ENCODE measurements at places on chromosomes 2 and 18.
A peak's percentile ranks its signal among the peaks of the same experiment; 100 is the strongest.

DNA sequence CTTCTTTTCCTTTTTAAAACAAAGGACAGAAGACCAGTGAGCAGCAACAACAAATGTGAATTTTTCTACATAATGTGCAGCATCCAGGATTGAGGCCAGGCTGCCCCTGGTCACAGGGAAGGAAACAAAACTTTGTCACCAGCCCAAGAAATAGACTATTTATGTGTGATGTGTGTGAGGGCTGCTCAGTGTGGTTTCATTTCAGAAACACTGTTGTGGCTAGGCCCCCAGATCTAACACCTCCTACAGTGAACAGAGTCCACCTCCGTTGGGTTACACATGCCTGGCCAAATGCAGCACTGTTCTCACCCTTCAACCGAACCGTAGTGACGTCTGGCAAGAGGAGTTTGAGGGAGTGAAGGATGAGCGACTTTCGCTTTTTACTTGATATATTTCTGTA is 146.3 kb upstream of the RIOK3 start:
- DNase-seq, result no peak

DNA sequence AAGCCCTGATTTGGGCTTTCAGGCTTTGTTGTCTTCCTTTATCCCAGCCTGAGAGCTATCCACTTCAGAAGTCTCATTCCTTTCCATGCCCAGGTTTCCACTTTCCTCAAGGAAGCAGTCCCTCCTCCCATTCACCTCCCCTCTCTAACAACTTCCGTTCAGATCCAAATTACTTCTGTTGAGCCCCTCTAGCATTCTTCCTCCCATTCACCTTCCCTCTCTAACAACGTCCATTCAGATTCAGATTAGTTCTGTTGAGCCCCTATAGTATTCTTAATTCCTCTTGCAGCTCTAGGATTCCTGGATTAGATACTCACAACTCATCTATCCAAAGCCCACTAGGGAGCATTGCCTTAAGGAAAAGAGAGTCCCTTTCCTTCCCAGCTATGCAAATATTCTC is 216.8 kb downstream of the RAD51AP2 start:
- DNase-seq, result no peak

DNA sequence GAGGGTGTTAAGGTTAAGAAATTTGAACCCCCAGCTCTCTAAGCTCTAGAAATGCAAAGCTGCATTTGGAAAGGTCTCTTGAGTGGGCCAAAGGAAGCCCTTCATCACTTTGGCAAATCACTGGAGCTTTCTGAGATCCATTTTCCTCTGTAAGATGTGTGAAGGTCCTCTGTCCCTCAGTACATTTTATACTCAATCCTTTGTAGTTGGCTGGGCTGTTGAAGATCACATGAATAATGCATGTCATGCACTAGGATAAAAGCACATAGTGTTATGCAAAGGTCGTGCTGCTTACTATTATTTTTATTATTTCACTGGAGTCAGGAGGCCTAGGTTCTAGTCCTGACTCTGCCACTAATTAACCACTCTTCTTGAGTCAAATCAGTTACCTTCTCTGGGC is 124.9 kb downstream of the FSHR start:
- no peak for DNase-seq

DNA sequence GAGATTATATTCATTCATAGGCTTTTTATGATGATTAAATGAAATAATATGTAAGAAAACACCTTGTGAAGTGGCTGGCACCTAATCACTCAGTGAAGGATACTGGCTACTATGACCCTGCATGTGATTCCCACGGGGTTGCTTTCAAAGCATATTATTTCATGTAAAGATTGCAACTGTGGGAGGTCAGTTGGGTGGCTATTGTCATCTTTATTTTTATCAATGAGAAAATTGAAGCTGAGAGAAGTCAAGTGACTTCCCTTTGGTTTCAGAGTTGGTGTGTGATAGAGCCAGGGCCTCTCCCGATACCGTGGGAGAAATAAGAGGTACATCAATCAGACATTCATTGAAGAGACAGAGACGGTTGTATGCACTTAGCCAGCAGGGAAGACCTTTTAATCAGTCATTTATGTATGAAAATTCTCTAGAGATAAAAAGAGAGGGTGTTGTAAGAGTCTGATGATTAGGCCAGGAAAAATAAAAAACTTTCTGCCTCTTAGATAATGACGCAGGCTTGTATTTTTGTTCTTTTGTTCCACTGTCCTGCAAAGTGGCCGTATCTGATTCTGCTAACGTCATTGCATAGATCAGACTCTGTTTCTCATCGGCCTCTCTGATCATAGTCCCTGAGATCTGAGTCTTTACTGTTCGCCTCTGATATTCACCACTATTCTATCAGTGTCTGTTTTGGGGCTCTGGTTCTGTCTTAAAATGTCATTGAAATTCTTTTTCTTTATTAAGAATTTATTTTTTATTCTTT is 50.5 kb downstream of the QPCT start:
- DNase-seq, result no peak

DNA sequence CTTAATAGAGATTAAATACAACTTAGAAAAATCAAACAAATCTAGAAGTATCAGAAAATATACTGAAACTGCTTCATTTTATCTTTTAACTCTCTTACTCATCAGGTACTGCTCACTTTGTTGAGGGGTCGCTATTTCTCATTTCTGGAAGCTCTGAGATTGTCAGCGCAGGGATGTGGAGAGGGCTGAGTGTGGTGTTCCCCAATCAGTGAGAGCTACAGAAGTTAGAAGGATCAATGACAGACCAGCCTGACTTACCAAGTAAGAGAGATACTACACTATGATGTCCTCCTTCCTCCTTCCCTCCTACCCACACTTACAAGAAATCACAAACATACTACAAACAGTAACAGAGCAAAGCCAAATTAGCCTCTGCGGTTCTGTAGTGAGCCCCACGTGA is 8.1 kb downstream of the GCFC2 start:
- DNase-seq, result no peak

DNA sequence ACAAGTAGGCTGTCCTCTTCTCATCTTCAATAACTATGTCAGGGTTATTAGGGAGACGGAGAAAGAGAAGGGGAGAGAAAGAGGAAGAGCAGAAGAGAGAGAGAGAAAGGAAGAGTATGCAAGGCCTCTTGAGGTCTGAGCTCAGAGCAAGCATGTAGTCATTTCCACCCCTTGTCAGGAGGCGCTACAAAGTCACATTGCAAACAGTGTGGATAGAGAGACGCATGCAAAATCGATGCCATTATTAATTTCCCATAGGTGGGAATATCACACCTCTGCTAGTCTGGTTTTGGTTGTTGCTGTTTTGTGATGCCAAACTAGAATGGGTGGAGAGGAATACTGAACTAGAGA is 24.2 kb upstream of the SERPINE2 start:
- no peak for DNase-seq

- no peak for DNase-seq
Measured at GRCh38 chr2:132725148-132725547, 55.1 kb upstream of the LYPD1 start.

DNA sequence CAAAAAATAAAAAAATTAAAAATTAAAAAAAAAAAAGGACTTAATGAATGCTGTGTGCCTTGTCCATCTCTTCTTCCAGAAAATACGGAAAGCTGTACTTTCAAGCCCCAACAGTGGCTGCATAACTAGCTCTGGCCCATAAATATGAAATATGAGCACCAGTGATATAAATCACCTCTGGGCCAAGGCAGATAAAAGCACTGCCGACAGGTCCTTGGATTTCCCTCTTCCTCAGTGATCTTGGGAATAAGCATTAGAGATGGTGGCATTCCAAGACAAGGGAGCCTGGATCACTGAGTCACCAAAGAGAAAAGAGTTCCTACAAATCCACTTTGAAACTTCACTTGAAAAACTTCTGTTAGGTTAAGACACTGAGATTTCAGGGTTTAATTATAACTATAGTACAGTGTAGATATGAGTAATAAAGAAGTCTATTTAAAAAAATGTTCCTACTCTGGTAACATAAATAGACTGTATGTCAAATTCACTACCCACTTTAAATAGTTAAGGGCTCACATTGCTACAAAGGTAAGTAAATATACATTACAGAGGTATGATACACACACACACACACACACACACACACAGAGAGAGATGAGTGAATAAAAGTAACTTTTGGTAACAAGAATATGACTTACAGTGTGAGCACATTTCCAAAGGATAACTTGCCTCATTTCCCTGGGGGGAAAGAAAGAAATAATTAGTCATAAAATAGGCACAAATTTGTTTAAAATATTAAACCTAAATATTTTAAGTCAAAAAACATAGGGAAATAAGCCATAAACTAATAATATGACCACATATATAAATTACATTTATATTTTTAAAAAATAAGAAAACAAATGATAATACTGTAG is 35.6 kb downstream of the PPP3R1 start:
- no peak for DNase-seq

DNA sequence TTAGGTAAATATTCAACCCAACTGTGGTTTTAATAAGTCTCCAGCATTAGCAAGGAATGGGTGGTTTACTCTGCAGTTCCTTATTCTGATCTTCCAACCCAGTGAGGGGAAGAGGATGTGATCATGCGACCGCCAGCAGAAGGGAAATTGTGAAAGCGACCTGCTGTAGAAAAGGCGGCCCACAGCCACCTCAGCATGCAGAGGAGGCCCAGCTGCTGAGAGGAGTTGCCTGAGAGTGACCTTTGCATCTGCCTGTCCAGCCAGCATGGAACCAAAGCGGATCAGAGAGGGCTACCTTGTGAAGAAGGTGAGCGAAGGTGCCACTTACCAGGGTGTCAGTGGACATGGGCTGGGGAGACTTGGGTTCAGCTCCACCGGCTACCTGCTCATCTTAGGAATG is at the start of gene PLEK:
Gene PLEK, plus strand, starts transcription at position 196 of the 400 bp plus-strand sequence. Its CDS starts 70 bp downstream, at position 266.
- DNase-seq, result no peak

DNA sequence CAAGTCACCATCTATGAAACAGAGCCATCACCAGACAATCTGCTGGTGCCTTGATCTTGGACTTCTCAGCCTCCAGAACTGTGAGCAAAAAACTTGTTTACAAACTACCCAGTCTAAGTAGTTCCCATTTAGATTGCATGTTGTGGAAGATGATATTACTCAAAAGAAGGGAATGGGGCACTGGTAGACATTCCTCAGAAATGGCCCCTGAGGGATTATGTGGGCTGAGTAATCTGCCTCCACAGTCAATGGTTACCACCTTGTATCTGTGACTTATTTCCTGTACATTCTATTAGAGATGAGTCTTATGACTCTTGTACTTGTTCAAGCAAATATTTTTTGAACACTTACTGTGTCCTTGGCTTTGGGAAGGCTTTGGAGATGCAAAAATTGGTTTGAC is 160.4 kb downstream of the NUP35 start:
- DNase-seq, result no peak

DNA sequence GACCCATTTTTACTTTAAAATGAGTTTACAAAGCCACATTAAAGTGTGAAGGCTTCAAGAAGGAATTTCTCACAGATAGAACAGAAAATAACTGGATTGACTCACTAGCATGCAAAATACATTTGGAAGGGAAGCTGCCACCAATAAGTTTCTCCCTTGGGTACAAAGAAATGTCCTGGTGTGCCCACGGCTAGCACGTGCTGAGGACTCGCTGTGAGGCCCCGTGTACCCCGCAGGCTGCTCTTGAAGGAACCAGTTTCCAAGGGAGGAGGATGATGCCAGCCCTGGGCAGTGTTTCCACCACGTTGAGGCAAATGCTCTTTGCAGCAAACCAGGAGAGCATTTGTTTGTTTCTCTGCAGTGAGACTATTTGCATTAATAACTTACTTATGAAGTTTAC is 207.3 kb downstream of the SH3RF3 start:
- DNase-seq, result no peak

DNA sequence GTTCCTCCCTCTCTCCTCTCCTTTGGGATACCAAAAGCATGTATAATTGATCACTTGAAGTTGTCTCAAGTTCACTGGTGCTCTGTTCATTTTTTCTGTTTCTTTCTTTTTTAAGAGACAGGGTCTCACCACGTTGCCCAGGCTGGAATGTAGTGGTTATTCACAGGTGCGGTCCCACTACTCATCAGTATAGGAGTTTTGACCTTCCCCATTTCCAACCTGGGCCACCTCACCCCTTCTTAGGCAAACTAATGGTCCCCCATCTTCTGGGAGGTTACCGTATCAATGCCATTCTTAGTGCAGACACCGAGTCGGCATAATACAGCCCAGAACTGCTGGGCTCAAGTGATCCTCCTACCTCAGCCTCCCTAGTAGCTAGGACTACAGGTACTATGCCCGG is 31.3 kb upstream of the TMEM247 start:
- DNase-seq, result no peak

GRCh38 chr2:231379266-231380215 is 16.0 kb upstream of the B3GNT7 start:
- DNase-seq, result no peak

DNA sequence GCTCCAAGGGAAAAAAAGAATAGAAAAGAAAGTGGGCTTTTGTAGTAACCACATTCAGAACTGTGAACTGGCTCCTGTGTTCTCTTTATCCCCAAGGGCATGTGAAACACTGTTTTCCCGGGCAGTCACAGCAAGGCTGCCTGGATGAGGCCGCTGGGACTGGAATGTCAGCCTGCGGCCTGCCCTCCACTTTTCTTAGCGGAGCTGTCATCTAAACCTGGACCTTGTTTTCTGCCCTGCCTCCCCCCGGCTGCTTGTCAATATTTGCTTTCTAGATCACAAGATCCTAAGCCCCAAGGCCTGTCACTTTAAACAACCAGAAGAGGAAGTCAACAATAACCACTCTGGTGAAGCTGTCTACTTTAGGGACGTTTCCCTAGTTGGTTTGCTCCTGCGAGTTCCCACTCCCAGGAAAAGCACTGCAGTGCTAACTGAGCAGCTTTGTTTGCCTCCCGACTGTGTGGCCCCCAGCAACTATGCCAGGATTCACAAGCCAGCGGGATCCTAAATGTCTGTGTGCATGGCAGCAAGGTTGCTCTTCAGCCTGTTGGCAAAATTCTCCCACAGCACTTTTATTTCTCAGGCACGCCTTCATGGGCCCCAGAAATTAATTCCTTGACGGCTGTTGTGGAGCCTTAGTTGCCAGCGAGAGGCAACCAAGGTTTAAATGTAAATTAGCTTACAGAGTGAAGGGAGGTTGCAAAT is 30.6 kb downstream of the SOWAHC start:
- DNase-seq, result no peak

GRCh38 chr2:186426153-186427016 is 59.7 kb upstream of the ZC3H15 start:
- DNase-seq, result no peak

GRCh38 chr2:139495851-139496250 is 715.7 kb upstream of the NXPH2 start:
- no peak for DNase-seq

- DNase-seq, result peak; percentile 21
Measured at GRCh38 chr2:65377556-65378192, 54.7 kb downstream of the SPRED2 start.

DNA sequence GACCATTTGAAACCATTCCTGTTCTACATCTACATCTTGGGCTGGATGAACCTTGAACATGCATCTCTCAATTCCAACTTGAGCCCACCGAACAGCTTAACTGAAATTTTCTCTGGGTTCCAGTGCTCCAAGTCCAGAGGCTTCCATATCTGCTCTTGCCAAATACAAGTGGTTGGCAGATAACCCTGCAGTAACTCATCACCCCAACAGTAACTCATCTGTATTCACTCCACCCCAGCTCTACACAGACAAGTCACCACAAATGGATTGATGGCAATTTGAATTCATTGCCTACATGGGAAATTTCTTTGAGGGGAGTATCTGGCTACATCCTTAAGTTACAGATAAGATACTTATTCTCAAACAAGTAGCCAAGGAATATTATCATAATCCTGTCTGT is 502.4 kb upstream of the TNP1 start:
- no peak for DNase-seq

Measured in activated naive CD8-positive, alpha-beta T cell treated with anti-CD3 and anti-CD28 coated beads for 36 hours (primary cell).